ENCODE measurements at places on chromosomes 2 and 18.

DNA sequence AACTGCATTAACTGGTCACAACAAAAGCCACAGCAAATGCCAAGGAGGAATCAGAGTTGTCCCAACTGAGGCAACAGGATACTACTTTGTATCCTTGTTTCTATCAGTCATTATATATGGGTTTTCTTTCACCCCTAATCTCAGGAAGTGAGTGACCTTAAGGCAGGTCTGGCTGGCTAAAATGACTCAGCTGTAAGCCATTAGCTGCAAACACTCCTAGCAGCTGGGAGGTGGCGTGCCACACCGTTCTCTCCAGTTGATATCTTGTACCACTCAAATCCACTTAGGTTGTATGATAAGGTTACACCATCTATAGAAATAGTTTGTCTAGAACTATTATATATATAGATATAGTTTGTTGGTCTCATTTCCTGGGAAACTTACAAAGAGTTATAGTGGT is 171.1 kb upstream of the MC4R start:
- no peak for DNase-seq

DNA sequence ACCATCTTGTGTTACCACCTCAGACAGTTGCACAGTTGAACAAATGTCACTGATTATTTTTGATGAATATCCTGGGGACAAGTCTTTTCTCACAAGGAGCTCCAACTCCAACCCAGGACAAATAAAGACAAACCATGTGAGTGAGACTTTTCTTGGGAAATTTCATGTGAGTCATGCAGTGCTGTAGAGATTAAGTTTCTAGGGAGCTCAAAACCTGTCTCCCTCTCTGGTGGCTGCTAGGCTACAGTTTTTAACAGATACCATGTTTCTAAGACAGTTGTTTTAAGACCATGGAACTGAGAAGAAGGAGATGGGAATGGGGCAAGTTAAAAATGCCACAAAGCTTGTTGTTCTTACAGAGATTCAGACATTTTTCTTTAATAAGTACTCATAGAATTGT is 255.5 kb downstream of the RIT2 start:
- no peak for DNase-seq

- no peak for DNase-seq
Observed at GRCh38 chr18:41150316-41150715, 804.7 kb upstream of the PIK3C3 start.

- DNase-seq, result no peak
Observed at GRCh38 chr2:63661076-63661475, 72.3 kb downstream of the MDH1 start.

GRCh38 chr2:120604767-120605166 is 130.9 kb upstream of the GLI2 start:
- no peak for DNase-seq

- no peak for DNase-seq
Observed at GRCh38 chr2:144445196-144445595, 74.7 kb downstream of the ZEB2 start.

GRCh38 chr2:98793275-98793674 is 62.3 kb upstream of the MGAT4A start:
- no peak for DNase-seq

DNA sequence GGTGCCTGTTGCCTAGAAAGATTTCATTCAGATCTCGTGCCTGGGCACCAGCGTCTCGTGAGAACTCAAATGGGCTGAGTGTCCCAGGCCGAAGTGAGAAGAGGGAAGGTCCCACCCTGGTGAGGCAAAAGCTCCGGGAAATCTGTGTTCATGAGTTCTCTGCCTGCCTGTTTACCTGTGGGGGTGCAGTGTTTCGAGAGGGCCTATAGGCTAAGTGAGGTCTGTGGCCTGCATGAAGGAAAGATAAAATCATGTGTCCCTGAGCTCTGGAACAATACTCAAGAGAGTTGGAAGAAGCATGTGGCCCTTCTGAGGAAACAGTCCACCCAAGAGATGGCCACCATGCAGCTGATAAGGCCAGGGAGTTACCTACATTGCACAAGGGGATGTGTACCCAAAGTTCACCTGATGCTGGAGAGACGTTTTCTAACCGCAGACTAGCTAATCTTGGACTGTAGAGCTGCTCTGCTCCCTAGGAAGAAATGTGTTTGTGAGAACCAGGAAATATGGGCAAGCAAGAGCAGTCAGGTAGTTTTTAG is 63.5 kb upstream of the ST3GAL5 start:
- no peak for DNase-seq

GRCh38 chr18:79258447-79258846 is 137.3 kb upstream of the NFATC1 start:
- no peak for DNase-seq

- DNase-seq, result no peak
Observed at GRCh38 chr2:184727813-184728212, 129.5 kb downstream of the ZNF804A start.

DNA sequence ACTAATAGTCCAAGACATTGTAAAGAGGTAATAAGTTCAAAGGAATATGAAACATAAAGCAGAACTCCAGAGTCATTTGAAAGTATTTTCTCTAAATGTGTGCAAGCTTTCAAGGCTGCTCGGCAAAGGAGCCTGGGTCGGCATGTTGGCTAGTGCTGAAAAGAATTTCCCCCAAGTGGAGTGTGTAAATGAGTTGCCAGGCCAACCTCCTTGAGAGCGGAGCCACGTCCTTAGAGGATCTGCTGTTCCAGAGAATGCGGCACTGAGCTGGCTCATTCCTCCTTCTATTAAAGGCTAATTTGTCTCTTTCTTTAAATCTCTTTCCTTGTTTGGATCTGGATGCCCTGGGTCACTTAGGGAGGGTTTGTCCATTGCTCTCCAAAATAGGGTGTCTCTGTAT is 127.5 kb downstream of the RDH14 start:
- DNase-seq, result no peak

DNA sequence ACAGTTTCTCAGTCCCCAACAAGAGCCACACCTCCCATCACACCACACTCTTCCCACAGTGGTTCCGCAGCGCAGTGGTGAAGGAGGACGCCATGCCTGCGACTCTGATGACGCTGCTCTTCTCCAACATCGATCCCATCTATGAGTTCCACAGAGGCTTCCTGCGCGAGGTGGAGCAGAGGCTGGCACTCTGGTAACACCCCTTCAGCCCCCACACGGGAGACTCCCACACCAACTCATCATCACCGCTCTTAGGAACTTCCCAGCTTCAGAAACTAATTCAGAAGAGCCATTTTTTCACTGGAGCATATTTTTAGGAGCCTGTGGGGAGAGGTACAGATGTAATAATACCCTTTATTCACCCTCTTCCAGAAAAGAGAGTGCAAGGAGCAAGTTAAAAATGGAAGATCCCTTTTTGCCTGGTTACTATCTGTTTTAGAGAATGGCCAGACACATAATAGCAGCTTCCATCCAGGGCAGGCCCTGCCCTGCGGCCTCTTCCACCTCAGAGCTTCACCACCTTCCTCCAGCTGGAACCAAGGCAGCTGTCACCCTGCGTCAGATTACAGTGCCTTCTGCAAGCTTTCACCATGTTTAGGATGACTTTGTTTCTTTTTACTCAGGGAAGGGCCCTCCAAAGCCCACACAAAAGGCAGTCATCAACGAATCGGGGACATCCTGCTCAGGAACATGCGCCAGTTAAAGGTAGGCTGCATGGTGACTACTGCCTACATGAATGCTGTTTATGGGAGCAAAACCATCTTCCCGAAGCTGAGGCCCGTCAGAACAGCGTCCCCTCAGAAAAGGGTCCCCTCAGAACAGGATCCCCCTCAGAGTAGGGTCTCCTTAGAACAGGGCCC is 44.9 kb downstream of the STK25 start:
- DNase-seq, result no peak

- DNase-seq, result peak; percentile 89
Observed at GRCh38 chr2:240143801-240144648, 3.6 kb upstream of the OTOS start.

GRCh38 chr2:48569433-48569832 is 39.5 kb downstream of the STON1 start:
- DNase-seq, result no peak

GRCh38 chr18:22005191-22005841 is 164.1 kb upstream of the GATA6 start:
- no peak for DNase-seq
